Fibroblast of lung (primary cell): ENCODE measurements at places on chromosomes 11 and 22.

- no peak for DNase-seq
Measured at GRCh38 chr11:2235588-2236326, 34.6 kb downstream of the ASCL2 start.

DNA sequence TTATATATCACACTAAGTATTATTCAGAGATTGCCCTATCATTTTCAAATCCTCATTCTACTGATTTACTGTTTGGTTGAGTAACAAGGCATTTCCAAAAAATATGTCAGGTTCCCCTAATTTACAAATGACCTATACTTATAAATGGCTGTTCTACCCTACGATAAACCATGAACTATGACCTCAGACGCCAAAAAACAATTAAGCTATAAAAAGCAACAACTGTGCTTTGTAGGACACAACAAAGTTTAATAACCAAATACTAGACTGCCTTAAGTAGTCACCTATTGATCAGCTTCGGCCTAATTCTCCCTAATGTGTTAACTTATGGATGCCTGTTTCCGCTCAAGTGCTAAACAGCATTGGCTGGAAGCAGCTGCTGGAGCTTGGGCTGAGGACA is 53.2 kb downstream of the PICALM start:
- no peak for DNase-seq

DNA sequence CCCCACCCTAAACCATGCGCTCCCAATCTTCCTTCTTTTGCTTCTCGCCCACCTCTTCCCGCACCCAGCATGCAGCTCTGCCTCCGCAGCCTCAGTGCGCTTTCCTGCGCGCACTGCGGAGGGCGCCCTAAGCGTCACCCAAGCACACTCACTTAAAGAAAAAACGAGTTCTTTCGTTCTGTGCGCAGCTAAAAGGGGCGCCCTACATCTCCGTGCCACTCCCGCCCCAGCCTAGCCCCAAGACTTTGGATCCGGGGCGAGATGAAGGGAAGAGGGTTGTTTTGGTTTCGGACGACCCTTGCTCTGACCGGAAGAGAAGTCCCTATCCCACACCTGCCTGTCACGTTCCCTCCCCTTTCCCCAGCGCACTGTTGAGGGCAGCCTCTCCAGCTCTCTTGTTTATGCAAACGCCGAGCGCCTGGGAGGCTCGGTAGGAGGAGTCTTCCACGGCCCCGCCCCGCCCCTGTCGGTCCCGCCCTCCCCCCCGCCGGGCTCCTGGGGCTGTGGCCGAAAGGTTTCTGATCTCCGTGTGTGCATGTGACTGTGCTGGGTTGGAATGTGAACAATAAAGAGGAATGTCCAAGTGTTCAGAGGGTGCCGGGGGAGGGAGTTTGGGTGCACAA is 5.3 kb downstream of the VSIG2 start:
- peak; percentile 76 for DNase-seq

DNA sequence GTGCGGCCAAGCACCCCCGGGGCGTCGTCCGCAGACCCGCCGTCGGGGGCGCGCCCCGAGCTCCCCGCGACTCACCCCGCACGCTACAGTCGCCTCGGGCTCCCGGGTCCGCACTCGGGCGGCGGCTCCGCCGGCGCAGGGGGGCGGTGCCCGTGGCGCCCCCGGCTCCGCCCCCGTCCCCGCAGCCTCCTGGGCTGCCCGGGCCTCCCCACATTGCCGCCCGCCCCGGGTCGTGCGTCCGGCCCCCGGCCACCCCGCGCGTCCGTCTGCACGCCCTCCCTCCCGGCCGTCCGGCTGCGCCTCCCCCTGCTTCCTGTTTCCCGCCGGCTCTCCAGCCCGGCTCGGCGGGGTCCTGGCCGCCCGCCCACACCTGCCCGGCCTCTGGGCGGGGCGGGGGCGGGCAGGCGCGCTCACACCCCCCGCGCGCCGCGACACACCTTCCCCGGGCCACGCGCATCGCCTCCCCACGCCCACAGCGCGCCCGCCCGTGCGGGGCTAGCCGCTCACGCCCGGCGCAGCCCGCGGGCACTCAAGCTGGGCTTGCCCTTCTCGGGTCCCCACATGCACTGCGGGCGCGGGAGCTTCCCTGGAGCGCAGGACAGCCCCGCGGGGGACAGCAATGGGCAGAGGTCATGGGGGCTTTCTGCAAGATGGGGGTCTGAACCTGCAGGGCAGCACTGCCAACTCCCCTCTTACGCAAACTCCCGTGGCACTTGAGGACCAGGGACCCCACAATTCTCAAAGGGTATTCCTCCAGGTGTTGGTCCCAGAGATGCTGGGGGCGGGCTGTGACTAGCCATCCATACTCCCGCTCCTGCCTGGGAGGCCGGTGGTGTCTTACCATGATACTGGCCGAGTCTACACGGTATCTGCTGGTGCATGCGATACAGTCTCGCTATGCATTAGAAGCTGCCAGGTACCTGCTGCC is at the start of gene CARD10:
Gene CARD10 (minus strand): TSS at position 148 of the 928 bp plus-strand sequence. CDS start 215 bp downstream, outside the sequence.
- no peak for DNase-seq

GRCh38 chr11:10725907-10726253 is 25.2 kb upstream of the CTR9 start:
- DNase-seq = peak; percentile 55
